ENCODE measurements at places on chromosomes 5 and 9.

- DNase-seq: no peak
Observed at GRCh38 chr9:72813544-72813943, 139.3 kb downstream of the ALDH1A1 start.

DNA sequence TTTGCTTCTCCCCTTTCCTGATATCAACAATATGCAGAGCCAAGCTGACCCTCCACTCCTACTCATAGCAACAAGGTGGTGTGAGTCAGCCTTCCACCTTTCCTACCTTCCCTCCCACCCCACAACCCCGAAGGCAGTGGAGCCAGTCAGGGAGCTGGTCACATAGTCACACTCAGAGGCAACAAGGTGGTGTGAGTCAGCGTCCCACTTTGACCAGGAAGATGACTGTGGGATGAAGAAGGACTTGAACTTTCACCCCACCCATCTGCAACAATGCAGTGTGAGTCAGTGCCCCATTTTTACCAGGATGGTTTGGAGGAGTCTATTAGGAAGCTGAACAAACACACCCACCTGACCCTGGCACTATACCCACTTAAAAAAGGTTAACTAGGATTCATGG, 30.1 kb upstream of the ZNF782 start:
- DNase-seq: no peak

GRCh38 chr5:50365426-50366251, 75.4 kb downstream of the EMB start:
- DNase-seq: no peak

DNA sequence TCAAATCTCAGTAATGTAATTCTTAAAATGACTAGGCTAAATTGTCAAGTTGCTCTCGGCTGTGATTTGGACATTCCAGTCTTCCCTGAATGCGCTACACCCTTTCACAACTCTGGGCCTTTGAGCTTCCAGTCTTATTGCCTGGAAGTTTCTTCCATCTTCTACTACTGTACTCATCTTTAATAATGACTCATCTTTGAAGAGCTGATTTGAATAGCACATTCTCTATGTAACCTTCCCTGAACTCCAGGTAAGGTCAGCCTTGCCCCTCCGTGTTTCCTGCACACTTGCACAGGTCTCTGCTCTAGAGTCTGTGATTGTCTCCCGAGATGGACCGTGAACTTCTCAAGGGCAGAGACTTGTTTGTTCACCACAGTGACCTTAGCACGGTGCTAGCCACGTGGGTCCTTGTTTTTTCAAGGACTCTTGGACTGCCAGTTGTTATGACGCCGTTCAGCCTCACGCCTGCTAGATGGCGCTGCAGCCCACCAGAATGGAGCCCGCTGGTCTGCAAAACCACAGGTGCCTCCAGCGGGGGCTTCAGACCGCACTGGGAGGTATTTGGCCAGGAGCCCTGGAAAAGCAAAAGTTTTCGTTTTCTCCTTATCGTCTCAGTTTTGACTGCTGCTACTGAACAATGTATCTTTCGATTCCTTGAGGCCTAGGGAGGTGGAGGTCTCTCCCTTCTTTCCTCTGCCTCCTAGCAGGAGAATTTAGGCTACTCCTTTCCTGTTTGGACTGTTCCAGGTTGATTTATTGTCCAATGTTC, 44.4 kb downstream of the SEC61B start:
- DNase-seq: peak; percentile 40

DNA sequence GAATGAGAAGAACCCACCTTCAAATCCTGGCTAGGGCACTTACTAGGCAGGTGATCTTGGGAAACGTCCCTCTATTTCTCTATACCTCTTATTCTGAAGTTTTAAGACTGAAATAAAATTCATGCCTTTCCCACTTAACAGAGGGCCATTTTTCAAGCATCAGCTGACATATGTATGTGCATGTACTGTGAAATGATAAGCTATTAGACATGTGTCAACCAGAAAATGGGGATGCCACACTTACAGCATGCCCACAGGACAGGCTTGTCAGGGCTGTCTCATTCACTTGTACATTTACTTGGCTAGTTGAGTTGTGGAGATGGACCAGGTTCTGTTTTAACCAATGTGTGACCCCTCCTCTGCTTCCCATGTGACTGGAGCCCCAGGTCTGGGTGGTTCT, 78.5 kb downstream of the C9orf152 start:
- DNase-seq: no peak

DNA sequence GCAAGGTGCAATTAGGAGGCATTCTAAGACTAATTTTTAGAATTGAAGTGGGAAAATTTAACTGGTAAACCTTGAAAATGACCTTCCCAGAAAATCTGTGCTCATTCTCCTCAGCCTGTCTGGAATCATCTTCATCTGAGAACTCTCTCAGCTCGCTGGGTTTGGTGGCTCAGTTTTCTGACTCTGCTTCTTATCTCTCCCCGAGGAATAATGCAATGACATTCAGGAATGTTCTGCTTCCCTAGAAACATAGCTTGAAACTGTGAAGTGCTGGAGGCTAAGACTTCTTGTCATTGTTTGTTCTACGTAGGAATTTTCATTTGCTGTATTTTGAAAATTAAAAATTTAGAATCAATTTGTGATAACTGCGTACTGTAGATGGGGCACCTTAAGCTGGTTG, 86.6 kb downstream of the KCNN2 start:
- DNase-seq: no peak

DNA sequence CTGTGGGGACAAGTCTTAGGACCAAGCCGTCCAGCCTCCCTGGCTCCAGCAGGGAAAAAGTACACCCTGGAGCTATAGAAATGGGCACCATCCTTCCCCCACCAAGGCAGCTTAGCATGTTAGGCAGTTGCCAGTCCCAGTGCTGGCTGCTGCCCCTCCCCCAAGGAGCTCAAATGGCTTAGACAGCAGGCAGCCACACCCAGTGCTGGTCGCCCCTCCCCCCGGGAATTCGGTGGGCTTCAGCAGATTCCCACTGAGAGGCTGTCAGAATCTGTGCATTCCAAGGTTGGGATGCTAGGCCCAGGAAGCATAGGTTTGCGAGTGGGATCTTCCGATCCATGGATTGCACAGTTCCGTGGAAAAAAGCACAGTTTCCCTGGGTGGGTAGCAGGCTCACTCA, 105.2 kb upstream of the ITGA1 start:
- DNase-seq: no peak

- DNase-seq: no peak
Observed at GRCh38 chr5:96247097-96247701, 185.8 kb downstream of the PCSK1 start.

DNA sequence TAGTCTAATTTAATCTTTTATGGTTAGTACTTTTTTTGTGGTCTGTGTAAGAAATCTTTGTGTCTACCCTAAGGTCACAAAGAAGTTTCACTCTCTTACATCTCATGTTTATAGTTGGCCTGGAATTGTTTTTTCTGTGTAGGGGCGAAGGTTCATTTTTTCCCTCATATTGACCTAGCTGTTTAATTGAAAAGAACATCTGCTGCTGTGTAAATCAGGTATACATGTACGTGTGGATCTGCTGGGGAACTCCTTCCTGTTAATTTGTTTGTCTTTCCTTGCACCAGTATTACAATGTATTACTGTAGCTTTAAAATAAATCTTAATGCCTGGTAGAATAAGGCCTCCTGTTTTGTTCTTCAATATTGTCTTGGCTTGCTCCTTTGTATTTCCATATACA, 37.8 kb downstream of the EXOSC2 start:
- DNase-seq: no peak

- no peak for DNase-seq
Observed at GRCh38 chr5:73637565-73637964, 11.6 kb downstream of the ARHGEF28 start.

DNA sequence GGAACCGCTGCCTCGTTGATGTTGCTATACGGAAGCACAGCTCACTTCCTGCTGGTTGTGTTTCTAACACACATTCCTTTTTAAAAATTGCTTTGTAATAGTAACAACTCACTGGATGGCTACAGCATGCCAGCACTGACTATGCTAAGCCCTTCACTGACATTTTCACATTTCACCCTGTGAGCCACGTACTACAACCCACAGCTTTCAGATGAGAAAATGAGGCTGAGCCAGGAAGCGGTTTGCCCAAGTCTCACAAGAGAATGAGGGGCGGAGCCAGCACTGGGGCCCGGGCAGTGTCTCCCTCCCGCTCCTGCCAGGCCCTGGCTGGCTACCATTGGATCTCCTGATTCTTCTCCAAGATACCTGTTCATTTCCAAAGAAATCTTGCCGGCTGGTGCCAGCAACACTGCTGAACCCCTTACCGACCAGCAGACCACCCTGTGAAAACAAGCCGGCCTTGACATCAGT, 38.3 kb downstream of the FAM78A start:
- DNase-seq: peak; percentile 25

DNA sequence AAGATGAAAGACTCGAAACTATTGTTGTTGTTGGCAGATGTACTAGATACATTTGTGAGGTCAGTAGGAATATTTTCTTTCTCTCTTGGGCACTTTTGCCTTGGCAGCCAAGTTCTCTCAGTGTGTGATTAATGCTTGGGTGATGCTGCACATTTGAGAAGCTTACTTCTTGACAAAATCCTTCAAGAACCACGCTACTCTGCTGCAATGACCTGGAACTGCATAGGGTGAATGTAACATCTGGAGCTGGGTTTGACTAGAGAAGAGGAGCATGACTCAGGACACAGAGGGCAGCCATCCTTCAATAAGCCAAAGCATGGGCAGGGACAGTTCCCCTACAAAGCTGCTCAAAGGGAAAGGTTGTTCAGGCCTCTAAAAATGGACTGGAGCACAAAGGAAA, 75.5 kb upstream of the PUM3 start:
- no peak for DNase-seq

DNA sequence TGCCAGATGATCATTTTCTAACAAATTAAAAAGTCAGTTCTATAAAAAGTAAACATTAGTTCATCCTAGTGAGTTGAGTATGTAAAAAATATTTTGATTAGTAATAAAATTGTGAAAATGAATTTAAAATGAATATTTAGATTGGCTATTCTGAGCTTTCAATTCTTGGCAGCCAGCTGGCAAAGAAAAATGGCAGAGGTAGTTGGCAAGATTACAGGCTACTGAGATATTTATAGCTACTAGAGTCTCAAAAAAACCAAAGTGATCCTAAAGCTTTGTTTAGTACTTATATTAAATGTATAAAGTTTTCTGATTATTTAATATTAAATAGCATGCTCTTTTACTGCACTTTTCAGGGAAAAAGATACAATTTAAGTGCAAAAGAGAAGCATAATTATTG, 25.0 kb downstream of the SGTB start:
- no peak for DNase-seq

DNA sequence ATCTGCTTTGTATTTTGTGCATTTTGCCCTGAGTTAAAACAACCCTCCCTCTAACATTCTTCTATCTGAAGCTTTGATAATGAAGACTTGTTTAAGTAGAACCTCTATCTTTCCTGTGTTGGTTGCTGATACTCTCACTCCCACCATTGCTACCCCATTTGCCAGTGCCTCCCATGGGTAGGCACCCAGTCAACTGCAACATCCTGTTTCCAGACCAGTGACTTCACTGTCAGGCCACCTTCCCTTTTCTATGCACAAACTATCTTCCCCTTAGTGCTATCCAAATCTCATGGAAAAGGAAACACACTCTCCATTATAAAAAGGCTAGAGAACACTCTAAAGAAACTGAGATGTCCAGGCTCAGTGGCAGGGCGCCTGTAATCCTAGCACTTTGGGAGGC, 5.6 kb upstream of the IARS1 start:
- DNase-seq: no peak

All from hematopoietic multipotent progenitor cell treated with erythropoietin and hydrocortisone succinate and interleukin-3 and kit ligand, for 17 days (in vitro differentiated cells).